ENCODE measurements at places on chromosomes 11 and 22.

DNA sequence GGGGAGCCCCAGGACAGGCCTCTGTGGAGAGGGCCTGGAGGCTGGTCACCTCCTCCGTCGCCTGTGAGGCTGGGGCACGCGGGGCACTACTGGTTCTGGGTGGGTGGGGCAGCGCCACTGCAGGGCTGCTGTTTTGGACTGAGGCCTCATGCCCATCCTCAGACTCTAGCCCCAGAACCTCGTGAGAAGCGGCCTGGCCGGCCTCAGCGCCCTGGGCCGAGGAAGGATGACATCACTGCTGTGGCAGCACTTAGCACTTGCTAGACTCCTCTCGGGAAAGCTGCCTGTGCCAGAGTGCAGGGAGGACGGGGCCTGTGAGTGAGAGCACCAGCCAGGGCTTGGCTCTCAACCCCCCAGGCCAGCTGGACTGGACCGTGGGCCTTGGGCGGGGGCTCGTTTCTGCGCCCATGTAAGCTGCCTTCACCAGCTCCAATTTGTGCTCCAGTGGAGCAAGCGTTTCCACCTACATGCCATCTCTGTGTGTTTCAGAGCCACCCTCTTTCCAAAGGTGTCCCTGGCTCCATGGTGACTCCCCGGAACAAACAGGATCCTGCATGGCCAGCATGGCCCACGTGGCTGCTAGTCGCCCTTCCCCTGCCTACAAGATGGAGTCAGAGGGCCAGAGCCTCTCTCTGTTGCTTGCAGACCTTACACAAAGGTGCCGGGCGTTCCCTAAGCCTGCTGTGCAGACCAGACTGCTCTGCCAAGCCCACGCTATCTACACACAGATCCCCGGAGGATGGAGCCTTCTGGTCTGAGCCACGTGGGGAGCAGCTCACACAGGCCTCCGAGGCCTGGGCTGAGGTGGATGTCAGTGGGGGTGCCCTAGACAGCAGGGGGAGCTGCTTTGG is 102.9 kb downstream of the CTTN start:
- no peak for DNase-seq

DNA sequence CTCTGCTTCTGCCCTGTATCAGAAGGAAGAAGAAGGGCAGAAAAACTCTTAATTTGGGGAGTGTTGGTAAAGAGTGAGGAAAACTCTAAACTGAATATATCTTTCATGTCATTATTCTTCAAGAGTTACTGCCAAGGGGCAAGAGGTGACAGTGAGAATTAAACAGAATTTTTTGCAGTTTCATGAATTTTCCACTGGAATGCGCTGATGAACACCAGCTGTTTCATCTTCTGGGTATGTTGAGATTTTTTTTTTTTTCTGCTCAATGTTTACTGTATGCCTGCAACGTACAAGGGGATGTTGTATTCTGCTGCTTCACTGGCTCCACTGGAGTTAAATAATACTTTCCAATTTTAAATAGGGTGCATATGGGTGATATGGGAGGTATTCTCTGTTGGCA is 117.8 kb downstream of the FAM76B start:
- DNase-seq: no peak

DNA sequence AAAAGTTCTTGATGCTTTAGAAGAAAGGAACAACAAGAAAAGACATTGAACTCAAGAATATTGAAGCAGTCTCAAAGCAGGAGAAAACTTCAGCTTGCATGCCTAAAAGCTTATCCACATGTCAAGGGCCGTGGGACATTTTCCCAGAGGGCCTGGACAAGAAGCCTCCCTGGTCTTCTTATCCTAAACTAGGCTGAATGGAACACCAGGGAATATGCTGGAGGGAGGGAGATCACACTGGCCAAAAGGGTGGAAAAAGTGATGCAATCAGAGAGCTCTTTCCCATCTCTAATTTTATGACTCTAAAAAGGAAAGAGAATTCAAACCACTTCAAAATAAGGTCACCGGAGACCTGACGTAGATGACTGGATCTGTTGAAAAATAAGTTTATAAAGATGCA is 107.2 kb downstream of the MPPED2 start:
- DNase-seq: no peak

DNA sequence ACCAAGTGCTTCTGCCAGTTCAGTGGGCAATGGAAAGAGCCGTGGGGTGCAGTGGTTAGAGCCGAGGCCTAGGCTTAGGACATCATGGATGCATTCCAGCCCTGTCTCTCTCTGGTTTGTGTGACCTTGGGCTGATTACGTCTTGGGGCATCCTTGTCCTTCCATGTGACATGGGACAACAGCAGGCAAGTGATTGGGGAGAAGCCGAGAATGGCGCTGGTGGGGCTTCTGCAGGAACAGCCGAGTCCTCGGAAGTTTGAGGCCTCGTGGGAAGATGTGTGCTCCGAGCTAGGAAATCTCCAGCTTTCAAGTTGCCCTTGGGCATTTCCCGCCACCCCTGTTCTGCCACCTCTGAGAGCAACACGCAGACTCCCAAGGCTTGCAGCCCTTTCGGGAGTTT is 16.6 kb downstream of the TSPAN18 start:
- no peak for DNase-seq

- no peak for DNase-seq
Measured at GRCh38 chr11:7498193-7498592, 12.9 kb downstream of the OLFML1 start.

DNA sequence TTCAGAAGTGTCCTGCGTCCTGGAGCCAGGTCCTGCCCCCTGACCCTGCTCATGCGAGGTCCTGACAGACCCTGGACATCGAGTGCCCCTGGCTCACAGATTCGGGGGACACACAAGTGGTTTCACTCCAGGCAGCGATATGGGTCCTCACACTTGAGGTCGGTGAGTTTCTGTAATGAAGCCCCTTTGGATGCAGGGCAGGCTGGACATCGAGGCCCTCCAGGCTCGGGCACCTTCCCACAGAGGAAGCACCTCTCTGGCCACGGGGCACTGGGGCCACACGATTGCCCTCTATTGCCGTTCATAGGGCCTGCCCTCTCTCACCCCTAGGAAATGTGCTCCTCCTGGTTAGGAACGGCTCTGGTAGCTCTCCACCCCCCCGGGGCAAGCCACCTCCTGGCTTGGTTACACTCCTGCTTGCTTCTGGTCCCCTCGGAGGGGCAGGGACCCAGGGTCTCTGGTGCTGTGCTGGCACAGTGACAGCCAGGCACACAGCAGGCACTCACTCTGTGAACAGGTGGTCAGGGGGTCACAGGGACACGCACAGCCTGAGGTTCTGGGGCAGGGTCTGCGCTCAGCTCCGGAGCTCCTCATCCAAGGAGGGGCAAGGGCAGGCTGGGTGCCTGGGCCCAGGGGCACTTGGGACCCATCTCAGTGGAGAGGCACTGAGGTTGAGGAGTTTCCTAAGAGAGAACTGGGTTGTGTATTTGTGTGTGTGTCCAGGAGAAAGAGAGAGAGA is 907.7 kb downstream of the BRD1 start:
- no peak for DNase-seq

DNA sequence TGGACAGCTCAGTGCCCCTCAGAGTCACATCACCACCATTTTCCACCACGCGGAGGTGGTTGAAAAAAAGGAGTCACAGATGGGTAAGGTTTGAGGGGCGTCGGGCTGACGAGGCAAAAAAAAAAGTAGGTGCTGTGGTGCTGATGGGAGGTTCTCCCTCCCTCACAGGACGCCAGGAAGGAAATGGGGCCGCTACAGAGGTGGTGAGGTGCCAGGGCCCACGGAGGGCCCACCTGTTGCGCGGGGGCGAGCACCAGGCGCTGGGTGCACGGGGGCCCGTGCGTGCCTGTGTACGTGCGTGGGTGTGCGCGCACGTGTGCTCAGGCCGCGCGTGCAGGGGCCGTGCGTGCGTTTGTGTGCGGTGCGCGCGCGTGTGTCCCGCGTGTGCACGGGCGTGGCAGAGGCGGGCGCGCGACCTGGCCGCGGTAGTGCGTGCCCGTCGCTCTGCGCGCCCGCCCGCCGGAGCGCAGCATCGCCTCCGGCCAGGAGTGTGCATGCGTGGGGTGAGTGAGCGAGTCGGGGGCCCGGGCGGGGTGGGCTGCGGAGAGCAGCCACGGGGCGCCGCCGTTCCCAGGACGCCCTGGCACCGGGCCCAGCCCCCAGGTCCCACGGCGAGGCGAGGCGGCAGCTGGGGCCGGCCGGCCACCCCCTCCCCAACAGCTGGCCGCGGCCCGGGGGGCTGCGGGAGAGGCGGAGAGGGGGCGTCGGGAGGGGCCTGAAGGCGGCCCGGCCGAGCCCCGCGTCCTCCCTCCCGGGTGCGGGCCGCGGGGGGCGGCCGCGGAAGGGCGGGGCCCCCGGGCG is 2.8 kb downstream of the PDGFB start:
- no peak for DNase-seq

- no peak for DNase-seq
Measured at GRCh38 chr11:126339073-126339862, 16.2 kb upstream of the ST3GAL4 start.

DNA sequence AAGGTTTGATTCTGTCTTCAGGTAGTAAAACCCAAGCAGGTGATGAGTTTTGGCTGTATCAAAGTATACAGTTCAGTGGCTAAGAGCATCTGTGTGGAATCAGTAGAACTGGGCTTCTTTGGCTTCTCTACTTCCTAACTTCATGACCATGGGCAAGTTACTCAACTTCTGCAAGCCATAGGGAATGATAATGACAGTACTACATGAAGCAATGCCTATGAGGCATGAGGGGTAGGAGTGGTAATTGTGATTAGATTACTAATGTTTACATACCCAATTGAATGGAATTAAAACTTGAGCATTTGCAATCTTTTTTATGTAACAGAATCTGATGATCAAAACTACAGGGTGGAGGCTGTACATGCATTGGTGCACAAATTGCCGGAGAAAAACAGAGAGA is 164.3 kb downstream of the PGR start:
- DNase-seq: no peak

DNA sequence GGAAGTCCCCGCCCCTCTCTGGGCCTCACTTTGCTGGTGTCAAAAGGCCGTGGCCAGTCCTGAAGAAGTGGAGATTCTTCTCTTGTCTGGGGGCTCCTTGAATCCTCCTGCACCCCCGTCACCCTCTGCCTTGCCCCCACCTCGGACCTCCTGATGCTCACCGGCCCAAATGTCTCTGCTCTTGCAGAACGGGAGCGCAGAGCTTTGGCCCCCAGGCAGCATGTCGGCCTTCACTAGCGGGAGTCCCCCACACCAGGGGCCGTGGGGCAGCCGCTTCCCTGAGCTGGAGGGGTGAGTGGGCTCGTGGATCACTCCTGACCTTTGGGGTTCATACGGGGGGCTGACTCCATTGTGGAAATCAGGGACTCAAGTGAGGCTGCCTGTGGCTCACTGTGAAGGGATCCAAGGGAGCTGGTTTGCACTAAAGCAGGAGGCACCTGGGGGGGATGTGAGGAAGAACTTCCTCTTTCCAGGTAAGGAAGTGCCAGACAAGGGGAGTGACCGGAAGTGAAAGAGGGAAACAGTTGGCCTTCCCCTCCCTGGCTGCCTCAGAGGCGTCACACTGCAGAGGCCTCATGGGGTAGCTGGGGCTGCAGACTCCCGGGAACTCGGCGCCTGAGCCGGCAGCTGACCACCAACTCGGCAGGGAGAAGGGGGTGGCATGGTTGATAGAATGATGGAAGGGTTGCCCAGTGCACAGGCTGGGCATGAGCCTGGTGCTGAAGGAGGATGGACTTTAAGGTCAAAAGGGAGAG is 23.1 kb downstream of the CSF2RB start:
- no peak for DNase-seq

DNA sequence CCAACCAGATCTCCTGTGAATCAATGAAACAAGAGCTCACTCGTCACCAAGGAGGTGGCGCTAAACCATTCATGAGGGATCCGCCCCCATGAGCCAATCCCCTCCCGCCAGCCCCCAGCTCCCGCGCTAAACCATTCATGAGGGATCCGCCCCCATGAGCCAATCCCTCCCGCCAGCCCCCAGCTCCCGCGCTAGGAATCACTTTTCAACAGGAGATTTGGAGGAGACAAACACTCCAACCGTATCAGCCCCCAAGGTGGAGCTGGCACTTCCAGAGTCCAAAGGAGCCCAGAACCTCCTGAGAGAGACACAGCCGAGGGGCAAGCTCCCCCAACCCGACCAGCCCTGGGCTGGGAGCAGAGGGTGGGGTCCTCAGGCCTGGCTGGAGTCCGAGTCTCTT is 40.9 kb upstream of the PRR5 start:
- DNase-seq: no peak

DNA sequence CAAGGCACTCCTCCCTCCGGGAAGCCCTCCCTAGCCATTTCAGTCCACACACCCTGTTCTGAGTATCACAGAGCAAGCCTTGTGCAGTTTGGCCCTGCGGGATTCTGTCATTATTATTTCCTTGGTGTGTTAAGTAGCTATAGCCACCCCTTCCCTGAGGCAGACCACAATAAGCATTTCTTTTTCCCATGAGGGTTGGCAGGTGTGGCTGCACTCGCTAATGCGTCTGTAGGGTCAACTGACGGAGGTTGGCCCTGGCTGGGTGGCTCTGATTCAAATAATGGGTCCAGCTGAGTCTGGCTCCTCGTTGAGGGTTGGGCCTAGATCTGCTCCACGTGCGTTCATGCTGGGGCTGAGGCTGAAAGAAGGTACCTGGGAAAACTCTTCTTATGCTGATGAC is 5.1 kb downstream of the F2 start:
- no peak for DNase-seq

DNA sequence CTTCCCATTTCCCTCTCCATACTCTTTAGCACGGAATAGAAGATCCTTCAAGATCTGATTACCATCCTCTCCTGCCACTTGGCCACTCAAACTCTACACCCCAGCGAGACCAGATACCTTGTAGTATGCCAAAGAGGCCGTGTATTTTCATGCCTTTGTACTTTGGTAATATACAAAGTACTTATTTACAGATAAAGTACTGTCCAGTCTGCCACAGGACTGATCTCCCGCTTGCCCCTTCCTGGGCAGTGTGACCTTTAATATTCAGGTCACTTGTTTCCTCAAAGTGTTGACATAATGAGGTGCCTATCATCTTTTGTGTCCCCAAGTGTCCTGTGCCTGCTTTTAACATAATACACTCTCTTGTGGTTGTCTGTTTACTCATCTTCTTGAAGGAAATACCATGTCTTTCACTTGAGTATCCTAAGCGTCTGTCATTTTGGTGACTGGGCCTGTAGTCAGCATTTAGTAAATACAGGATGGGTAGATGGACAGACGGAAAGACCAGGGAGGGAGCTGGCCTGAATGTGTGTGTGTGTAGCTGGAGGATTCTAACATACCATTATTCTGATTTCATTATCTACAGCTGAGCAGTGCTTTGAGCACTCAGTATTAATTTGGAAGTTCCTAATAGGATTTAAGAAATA is 137.4 kb downstream of the NAV2 start:
- no peak for DNase-seq

- DNase-seq: no peak
Measured at GRCh38 chr22:21991774-21992173, 9.2 kb upstream of the TOP3B start.

- no peak for DNase-seq
Measured at GRCh38 chr11:1484695-1485503, 1.7 kb downstream of the MOB2 start.

DNA sequence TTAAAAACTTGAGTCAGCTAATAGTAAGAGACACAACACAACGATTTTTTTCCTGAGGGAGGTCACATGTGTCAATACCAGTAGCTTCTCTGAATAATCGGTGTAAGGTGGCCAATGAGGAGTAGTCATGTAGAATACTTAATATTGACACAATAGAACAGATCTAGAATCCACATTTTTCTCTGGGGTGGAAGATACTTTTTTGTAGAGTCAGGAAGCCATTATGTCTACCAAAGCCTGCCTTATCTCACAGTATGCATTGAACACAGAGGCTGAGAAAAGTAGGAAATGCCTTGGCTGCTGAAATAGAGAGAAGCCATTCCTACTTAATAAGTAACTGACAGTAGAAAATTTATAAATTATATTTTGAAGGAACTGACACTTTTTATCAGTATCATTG is 725.0 kb downstream of the METTL15 start:
- DNase-seq: no peak

- DNase-seq: no peak
Measured at GRCh38 chr11:119729581-119729927, 554 bp upstream of the NECTIN1 start.

All from anterior cingulate cortex (tissue), 58 donors.